GM12891 (cell line): ENCODE measurements at places on chromosomes 2 and 18.

DNA sequence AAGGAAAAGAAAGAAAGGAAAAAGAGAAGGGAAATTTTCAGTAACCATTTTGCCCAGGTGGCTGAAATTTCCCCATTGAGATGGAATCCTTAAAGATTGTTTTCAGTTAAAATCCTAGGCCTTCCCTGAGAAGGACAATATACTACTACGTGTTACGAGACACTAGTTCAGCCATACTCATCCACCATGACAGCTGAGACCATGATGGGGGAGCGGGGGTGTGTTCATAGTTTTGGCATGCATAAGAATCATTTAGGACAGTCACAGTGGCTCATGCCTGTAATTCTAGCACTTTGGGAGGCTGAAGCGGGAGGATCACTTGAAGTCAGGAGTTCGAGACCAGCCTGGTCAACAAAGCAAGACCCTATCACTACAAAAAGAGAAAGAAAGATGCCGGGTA is 28.0 kb downstream of the PLA2R1 start:
- DNase-seq = no peak

GRCh38 chr2:207746131-207746530 is 23.6 kb downstream of the FZD5 start:
- DNase-seq = no peak

GRCh38 chr2:145757503-145758246 is 1237.8 kb upstream of the ZEB2 start:
- DNase-seq = no peak

DNA sequence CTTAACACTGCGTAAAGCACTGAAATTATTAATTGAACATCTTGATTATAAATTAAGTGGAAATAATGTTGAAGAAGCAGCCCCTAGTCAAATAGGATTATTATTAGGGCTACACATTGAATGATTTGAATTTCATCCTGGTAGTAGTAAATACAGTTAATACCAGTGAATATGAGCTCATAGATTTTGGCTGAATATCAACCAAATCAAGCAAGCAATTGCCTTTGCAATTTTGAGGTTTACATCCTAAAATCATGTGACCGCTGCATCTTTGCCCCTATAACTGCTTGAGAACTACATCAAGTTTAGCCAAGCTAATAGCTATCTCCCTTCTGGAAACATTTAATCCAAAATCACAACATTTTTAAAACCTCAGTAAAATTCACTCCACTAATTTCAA is 801.2 kb upstream of the PIK3C3 start:
- no peak for DNase-seq

- no peak for DNase-seq
These were observed 14.5 kb downstream of the LOXHD1 start for GRCh38 chr18:46642561-46642960.

DNA sequence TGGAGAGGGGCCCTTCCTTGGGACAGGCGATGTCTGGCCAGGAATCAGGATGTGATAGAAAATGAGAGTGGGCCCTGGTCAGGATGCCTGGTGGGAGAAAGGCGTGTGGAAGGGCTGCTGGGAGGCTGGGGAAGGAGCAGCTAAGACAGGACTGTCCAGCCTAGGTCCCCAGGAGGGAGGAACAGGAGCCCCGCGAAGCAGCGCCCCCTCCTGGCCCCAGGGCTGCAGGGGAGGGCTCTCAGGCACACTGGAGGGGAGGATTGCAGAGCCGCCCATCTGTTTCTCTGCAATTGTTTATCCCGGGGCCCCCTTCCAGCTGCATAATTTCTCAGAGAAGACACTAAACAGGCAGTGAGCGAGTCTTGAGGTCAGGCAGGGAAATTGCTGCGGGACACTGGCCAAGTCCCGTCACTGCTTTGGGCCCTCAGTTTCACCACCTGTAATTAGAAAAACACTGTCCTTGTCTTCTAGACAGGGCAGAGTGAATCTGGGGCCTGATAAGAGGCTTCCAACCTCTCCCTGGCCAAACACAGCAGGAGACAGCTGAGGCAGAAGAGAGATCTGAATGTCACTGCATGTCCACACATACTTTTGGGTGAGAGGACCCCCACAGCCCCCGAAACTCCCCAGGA is 3.9 kb upstream of the NPPC start:
- DNase-seq = no peak
